ENCODE measurements at places on chromosomes 5 and 9.

GRCh38 chr5:119954106-119954505, 324.7 kb downstream of the FAM170A start:
- DNase-seq = no peak

- DNase-seq = no peak
These were observed 63.4 kb downstream of the PSMB7 start for GRCh38 chr9:124351672-124352468.

DNA sequence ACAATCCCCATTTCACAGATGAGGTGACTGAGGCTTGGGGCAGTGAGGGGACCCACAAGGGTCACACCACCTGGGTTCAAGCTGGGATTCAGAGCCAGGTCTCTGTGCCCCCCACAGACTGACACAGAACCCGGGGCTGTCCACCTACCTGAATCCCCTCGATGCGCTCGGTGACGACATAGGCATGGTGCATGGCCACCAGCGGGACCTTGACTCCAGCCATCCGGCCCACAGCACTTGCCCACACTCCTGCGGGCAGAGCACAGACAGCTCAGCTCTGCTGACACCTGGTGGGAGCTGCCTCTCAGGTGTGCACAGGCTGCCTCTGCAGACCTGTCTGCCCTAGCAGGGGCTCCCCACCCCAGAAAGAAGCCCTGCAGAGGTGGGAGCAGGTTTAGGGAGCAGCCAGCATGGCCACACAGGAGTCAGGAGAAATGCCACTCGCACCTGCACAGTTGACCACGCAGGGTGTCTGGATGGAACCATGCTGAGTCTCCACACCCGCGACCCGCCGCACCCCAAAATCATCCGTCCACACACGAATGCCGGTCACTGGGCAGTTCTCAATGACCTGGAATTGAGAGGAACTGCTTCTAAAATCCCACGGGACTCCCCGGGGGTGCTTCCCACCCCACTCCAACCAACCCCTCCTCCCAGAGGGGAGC, 8.4 kb downstream of the SARDH start:
- DNase-seq = no peak

GRCh38 chr5:143031781-143032580, 261.8 kb downstream of the ARHGAP26 start:
- no peak for DNase-seq

DNA sequence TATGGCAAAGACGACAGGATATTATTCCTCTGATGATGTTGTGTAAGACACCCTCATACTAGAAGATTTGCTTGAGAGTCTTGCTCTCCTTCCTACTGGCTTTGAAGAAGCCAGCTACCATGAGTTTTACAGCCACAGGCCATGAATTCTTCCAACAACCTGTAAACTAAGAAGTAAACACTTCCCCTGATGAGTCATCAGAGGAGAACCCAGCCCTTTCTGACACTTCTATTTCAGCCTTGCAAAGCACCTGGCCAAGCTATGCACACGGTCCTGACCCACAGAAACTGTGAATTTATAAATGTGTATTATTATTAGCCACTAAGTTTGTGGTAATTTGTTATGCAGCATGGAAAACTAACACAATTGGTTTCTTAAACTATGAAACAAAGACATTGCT, 288.8 kb upstream of the ADAMTSL1 start:
- DNase-seq = no peak

DNA sequence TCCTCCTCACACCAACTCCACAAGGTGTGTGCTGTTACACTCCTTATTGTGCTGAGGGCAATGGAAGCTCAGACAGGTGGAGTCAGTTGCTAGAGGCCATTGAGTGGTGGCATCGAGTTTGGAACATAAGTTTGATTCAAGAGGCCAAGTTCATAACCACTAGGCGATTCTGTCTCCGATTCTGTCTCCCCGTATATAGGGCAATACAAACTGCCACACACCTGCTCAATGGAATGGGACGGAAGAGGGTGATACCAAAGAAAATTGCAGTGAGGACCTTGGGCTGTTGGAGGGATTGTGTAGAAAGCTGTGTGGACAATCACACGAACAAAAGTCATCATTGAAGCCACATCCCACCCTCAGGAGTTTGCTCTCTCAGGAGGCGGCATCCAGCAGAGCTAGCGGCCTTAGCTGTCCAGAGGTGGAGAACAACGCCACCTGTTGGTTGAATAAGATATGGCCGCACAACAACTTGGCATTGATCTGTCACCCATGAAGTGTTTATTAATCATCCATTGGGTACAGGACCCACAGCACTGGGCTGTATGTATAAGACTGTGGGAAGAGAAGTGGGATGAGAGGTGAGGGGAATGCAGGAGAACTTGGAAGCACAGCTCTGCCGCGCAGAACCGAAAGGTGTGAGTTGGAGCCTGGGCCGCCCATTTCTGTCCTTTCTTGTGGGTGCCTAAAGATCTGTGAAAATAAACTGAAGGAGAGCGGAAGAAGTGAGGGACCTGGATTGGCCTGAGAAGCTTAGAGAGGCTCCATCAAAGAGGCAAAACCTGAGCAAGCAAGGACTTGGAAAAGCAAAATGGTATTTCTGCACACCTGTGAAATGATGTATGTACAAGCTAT, 16.1 kb upstream of the NEUROG1 start:
- no peak for DNase-seq

DNA sequence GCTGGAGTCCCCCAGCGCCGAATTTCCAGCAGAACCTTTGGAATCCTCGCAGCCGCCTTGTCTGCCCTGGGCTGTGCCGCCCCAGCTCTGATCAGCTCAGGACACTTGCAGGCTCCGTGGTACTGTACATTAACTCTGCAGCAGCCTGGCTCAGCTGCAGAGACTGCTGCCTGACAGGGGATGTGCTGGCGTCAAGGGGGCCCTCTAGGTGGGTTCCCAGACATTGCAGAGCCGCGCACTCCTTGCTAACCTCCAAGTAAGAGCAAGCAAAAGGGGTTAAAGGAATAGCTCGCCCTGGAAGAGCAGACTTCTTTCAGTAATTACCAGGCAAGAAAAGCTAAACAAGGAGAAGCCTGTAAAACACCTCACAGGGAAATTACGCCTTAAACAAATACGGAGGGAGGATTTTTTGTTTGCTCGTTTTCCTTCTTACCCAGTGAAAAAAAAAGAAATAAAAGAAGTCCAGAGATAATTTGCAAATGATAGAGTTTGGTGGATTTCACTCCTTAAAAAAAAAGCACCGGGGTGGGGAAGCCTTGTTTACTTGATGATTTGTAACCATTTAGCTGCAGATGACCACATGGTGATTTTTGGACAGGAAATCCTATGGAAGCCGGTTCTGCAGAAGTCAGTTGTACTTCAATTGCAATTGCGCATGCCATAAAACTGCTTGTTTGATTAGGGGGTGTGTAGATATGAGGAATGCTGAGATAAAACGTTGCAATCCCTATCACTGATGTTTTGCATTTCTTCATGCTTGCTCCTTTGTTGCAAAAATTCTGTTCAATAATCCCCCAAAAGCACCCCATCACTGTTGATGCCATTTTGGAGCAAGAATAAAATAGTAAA, 305.8 kb downstream of the PDE4D start:
- DNase-seq = no peak

- DNase-seq = no peak
These were observed 301.3 kb downstream of the PARP8 start for GRCh38 chr5:50967563-50968355.

- DNase-seq = no peak
These were observed 149.5 kb downstream of the C9orf50 start for GRCh38 chr9:129471201-129472019.

All from activated naive CD4-positive, alpha-beta T cell (primary cell).